ENCODE measurements at places on chromosomes 1 and 21.
A peak's percentile ranks its signal among the peaks of the same experiment; 100 is the strongest.

GRCh38 chr1:8516278-8516777, 198.4 kb downstream of the SLC45A1 start:
- DNase-seq, result no peak

GRCh38 chr1:89630048-89630447, 2.9 kb upstream of the LRRC8C start:
- no peak for DNase-seq

GRCh38 chr1:166937962-166938361, 37.4 kb downstream of the ILDR2 start:
- no peak for DNase-seq

- no peak for DNase-seq
Observed at GRCh38 chr1:1058921-1059493, 15.1 kb downstream of the RNF223 start.

- no peak for DNase-seq
Observed at GRCh38 chr1:107795994-107796393, 169.0 kb downstream of the VAV3 start.

GRCh38 chr21:31529406-31529805, 130.1 kb upstream of the SOD1 start:
- no peak for DNase-seq

DNA sequence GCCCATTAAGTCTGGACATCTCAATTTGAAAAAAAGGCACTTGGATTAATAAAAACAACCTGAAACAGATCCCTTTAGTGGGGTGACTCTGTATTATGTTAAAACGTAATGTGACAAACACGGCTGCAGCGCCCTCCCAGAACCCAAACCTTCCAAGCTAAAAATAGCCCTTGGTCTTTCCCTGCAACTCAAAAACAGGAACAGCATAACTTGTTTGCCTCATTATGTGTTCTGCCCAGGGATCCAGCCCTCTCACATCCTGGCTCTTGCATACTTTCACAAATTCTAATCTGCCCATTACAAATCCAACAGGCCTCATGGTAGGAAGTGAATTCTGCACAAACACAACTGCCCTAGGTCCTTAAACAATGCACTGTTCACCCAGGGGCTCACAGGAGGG, 94.7 kb upstream of the GADD45A start:
- DNase-seq, result no peak

DNA sequence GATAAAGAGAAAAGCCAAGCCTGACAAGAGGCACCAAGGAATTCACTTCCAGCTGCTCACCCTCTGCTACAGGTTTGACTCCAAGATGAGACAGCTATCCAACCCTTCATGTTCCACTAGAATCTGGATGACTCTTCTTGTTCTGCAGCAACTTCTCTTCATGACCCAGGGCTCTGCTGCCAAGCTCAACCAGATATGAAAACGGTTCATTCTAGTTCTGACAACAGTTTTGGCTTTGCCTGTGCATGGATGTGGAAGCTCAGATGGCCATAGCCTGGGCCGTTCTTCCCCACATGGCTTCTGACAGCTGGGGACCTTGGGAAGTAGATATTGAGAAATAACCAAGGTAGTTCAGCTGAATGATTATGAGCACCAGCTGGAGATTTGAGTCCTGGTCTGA, 13.7 kb downstream of the PI4KB start:
- DNase-seq, result no peak

DNA sequence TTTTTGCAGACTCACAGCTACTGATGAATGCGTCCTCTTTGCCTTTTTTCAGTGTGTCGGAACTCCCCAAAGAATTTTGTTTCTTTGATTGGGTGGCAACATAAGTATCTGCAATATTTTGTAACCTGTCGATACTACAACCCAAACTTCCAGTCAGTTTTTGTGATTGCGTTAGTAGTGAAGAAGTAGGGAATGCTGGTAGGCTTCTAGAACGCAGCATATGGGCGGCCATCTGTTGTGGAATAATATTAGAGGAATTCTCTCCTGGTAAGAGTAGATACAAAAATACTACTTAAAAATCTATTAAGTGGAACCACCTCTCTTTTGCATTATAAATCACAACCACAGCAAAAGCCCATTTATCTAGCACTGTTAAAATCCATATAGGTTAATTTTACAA, 107.4 kb downstream of the LYST start:
- DNase-seq, result no peak

GRCh38 chr1:224540535-224540934, 75.6 kb upstream of the CNIH3 start:
- no peak for DNase-seq

GRCh38 chr1:3510956-3511250, 56.4 kb downstream of the ARHGEF16 start:
- no peak for DNase-seq

DNA sequence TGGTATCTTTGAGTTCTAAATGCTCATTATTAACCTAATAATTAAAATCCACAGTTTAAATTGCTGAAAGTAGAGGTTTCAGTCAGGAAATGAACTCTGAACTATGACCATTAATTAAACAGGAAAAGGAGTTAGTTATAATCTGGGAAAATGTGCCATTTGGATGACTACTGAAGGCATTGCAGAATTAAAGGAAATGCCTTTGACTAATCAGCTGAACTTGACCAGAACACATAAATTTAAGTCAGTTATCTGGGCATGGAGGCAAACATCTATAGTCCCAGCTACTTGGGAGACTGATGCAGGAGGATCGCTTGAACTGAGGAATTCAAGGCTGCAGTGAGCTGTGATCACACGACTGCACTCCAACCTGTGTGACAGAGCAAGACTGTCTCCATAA, 31.9 kb downstream of the SLC44A5 start:
- DNase-seq, result no peak

- DNase-seq, result no peak
Observed at GRCh38 chr1:183110326-183110880, 75.7 kb upstream of the LAMC2 start.

DNA sequence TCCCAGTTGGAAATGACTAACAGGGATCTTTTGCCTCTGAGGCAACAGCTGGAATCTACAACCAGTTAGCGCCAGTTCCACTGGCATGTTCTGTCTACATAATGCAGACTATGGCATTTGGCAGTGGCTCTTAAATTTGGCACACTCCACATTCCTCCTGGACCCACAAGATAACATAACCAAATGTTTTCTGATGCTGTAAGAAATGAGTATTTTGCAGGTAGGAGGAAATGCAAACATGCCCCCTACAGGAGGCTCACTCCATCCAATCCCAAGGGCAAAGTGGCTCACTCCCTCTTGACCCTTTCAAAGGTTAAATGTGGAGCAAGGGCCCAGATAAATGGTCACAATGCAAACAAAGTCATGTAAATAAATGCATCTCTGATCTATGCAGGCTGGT, 129.2 kb upstream of the PROX1 start:
- no peak for DNase-seq

GRCh38 chr1:234730770-234731568, 121.0 kb upstream of the IRF2BP2 start:
- DNase-seq, result peak; percentile 55

DNA sequence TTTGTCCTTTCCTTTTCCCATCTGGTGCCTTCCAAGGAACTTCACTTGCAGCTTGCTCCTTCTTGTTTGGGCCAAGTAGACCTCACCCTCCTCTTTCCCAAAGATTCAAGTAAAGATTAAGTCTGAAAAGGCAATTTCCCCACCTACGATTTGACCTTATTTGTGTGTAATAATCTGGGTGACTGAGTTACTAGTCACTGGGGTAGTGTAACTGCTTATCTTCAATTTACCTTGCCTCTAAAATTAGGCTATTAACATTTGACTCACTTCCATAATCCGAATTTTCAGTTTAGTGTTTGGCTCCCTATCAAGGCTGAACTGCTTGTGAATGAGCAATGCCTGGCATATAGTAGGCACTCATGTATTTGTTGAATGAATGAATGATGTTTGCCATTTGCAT, 59.6 kb downstream of the PLA2G4A start:
- DNase-seq, result no peak

GRCh38 chr1:192860478-192861185, 51.8 kb downstream of the RGS2 start:
- DNase-seq, result no peak

GRCh38 chr1:64830030-64830651, 85.3 kb downstream of the RAVER2 start:
- no peak for DNase-seq

GRCh38 chr1:198929961-198930599, 291.2 kb downstream of the PTPRC start:
- DNase-seq, result no peak

DNA sequence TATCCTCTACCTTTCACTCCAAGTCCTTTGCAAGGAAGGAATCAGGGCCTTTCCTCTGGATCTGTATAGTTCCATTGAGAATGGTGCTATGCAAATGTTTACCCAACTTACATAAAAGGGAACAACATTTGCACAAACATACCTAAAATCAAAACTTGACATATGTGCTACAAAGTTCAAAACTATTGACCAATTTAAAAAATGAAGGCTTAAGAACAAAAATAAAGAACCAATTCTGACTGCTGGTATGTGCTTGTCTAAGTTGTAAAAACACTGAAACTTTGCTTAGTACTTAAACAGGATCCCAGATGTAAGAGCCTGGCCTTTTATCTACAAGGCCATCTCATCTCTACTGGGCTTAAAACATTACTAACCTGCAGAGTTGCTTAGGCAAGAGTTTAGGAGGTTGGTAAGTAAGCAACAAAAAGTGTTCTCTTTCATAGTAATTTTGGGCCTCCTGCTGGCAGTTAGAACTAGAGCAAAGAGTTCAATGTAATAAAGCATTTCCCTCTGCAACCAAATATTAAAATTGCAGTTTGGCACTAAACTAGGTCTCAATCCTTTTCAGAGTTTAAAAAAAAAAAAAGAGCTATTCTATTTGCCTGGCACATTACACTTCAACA, 2.0 kb downstream of the SCMH1 start:
- peak; percentile 38 for DNase-seq

- DNase-seq, result no peak
Observed at GRCh38 chr1:90486134-90486824, 230.8 kb downstream of the BARHL2 start.

GRCh38 chr21:46357684-46358425, 33.9 kb downstream of the PCNT start:
- no peak for DNase-seq

DNA sequence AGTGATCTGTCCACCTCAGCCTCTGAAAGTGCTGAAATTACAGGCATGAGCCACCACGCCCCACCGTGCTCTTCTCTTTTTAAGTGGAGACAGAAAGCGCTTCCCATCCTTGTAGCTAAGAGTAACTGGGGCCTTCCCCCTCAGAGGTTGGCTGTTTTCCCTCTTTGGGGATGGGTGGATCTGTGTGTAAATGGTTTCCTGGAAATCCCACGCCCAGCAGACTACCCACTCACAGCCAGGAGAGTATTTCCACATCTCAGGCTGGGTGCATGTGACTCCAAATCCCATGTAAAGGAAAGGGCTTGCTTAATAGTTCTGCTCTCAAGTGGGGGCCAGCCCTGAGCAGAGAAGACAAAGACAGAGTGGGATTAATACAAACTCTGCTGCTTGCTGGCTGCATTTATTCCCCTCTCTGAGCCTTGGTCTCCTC, 19.6 kb upstream of the TCEA3 start:
- no peak for DNase-seq

DNA sequence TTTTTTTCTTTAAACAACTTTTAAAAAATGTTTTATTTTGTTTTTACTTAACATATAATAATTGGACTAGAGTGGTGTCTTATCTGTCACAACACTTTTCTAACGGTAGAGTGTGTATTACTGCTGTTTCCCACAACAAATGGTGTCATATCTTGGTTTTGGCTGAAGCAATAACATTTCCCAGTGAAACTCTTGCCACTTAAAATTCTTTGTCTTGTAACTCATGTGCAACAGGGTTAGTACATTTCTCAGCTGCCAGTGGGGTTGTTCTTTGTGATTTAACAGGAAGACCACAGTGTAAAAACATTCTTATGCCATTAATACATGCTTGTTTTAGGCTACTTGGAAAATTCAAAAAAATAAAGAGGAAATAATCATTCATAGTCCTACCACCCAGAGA, 43.5 kb downstream of the ALPL start:
- DNase-seq, result peak; percentile 92
